Gastroesophageal sphincter (tissue), 4 donors: ENCODE measurements at places on chromosomes 6 and 20. TPM values are rescaled to one million over a fixed set of nuclear protein-coding genes. Genes with fewer than 3 reads are reported as not detected.

GRCh38 chr6:28399350-28400121 is at the start of gene ZSCAN12:
Gene ZSCAN12, minus strand, starts transcription at chr6:28399747. Its CDS starts 1,342 bp downstream, at chr6:28398405.
- ATAC-seq = peak; percentile 95

GRCh38 chr6:17297271-17298080 is 16.3 kb downstream of the RBM24 start:
- ATAC-seq = no peak

DNA sequence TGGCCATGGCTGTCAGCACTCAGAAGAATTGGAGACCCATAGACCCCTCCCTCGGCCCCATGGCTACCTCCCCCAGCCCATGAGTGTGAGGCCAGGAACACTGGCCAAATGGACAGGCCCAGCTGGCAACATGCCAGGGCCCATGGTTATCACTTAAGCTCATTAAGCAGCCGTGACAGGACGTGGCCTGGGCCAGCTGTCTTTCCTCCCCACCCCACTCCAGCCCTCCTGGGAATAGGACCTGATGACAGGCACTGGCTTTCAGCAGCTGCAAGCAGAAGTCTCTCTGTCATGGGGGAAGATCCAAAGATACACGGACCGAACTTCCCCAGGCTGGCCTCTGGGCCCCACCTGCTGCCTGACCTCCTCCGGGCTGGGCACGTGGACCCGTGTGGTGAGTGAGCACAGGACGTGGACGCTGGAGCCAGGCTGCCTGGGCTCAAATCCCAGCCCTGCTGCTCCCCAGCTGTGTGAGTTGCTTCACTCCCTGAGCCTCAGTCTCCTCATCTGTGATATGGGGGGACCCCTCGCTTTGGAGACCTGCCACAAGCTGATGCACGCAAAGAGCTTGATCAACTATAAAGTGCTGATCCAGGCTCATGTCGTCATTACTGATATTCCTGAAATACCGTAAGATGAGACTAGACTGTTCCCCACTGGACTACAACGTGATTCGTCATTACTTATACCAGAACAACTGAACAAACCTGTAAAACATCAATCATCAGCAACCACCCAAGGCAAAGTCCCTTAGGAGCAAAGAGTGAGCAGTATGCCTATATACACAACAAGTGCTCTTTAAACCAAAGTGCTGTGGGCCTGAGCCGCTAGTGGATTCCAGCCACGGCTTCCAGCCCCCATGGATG is 22.0 kb upstream of the VSTM2L start:
- peak; percentile 42 for ATAC-seq

DNA sequence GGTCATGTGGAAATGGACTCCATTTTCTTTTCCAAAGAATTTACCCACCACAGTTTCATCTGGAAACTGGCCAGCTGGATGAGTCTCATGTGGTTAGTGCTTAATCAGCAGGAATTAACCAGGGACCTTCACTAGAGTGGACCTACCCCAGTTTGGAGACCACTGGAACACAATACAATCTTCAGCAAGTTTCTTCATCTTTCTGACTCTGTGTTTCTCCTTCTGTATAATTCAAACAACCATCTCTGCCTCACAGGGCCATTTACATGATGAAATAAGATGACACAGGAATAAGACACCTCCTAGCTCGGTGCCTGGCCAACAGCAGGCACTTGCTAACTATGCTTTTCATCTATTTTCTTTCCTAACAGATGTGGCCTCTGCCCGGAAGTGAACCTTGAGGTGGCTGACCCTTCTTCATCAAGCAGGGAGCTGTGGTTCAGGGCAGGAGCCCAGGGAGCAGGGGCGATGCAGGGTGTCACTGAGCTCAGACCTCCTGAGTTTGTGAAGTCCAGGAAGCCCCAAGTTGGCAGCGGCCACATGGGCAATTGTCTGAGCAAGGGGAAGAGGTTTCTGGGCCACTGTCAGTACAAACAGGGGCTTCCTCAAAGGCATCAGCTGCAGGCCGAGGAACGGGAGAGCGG is 98.8 kb downstream of the SOD2 start:
- no peak for ATAC-seq

Gene CCN6
- total RNA-seq = not detected

Gene ECT2L
- total RNA-seq = not detected

Gene NKX2-2
- not detected for total RNA-seq
